Activated effector memory CD4-positive, alpha-beta T cell treated with anti-CD3 and anti-CD28 coated beads, Interleukin-2, amount 50 U/mL, for 16 hours (primary cell): ENCODE measurements at places on chromosomes 1 and 21.

DNA sequence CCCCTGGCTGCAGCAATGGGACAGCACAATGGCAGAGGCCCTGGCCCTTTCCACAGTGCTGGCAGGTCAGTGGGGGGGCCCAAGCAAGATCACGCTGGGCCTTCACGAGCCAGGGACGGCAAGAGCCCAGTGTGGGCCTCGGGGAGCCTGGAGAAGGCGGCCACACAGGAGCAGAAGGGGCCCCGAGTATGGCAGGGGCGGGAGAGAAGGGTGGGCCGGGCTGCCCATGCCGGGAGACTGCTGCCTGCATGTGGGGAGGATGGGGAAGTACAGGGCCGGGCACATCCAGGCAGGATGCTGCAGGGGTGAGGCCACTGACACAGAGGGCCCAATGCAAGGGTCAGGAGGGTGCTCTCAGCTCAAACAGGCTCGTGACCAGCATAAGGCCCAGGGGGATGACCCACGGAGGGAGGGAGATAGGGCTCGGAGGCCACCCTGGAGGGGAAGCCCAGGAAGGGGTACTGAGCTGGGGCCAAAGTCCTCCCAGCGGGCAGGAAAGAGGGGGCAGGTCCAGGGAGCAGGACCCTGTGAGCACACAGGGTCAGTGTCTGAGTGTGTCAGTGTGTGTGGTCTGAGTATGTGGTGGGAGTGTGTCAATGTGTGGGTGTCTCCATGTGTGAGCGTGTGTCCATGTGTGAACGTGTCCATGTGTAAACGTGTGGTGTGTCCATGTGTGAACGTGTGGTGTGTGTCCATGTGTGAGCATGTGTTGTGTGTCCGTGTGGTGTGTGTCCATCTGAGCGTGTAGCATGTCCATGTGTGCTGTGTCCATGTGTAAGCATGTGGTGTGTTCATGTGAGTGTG is 13.1 kb downstream of the SLC19A1 start:
- peak; percentile 50 for DNase-seq

- DNase-seq, result no peak
These were observed 4.4 kb downstream of the NDUFS2 start for GRCh38 chr1:161206411-161207140.

- peak; percentile 69 for DNase-seq
These were observed 20.8 kb upstream of the PTPRF start for GRCh38 chr1:43509740-43510375.

- DNase-seq, result no peak
These were observed 10.6 kb upstream of the ATP6V1G3 start for GRCh38 chr1:198550941-198551524.

DNA sequence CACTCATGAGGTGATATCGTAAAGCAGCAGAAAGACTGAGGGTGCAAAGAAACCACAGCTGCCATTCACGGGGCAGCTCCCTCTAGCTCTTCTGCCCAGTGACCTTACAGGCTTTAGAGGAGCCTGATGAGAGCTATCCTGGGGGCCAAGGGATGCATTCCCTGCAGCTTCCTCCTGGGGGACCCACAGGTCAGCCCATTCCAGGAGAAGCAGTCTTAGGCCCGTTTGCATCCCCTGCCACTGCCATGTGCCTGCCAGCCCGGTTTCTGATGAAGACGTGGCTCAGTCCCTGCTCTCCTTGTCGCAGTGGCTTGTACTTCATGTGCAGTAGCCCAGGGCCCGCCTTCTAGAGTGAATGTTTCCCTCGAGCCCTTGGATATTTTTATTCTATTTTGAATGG is 22.8 kb downstream of the ATP5PO start:
- DNase-seq, result no peak

DNA sequence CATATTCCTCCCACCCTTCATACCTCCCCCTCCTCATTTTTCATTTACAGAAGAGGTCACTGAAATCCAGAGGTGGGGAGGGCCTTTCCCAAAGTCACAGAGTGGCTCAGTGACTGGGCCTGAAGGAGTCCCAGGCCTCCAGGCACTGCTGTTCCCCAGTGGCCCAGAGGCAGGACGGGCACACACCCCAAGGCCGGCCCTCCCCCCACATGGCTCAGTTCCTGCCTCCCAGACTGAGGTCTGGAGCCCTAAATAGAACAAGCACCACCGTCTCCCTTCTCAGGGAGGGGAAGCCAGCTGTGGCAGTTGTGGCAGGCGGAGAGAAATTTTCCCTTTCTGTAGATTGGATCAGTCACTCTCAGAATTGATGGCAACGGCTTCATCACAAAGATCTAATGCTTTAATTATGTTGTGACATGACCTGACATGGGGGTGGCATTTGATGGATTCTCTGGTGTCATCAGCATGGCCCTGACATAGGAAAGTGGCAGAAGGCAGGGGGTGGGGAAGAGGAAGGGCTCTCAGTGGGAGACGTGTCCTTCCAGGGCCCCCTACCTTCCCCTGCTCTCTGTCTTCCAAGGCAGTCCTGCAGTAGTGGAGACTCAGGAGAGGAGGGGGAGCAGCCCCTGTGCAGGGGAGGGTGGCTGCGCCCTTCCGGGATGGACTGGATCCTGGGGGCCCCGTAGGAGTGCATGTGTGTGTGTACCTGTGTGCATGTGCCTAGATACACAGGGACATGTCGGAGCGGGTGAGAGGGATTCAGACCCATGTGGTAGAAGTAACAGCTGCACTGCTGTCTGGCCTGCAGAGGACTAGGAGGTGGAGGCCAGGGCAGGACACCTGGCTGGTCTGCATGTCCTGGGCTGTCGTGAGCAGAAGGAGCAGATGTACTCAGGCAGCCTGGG is 41.2 kb upstream of the FOXO6 start:
- DNase-seq, result no peak
